ENCODE measurements at places on chromosomes 3 and 15. TPM values are rescaled to one million over a fixed set of nuclear protein-coding genes. Genes with fewer than 3 reads are reported as not detected.
A peak's percentile ranks its signal among the peaks of the same experiment; 100 is the strongest.

- DNase-seq = no peak
Measured at GRCh38 chr15:88976656-88977055, 63.5 kb upstream of the MFGE8 start.

DNA sequence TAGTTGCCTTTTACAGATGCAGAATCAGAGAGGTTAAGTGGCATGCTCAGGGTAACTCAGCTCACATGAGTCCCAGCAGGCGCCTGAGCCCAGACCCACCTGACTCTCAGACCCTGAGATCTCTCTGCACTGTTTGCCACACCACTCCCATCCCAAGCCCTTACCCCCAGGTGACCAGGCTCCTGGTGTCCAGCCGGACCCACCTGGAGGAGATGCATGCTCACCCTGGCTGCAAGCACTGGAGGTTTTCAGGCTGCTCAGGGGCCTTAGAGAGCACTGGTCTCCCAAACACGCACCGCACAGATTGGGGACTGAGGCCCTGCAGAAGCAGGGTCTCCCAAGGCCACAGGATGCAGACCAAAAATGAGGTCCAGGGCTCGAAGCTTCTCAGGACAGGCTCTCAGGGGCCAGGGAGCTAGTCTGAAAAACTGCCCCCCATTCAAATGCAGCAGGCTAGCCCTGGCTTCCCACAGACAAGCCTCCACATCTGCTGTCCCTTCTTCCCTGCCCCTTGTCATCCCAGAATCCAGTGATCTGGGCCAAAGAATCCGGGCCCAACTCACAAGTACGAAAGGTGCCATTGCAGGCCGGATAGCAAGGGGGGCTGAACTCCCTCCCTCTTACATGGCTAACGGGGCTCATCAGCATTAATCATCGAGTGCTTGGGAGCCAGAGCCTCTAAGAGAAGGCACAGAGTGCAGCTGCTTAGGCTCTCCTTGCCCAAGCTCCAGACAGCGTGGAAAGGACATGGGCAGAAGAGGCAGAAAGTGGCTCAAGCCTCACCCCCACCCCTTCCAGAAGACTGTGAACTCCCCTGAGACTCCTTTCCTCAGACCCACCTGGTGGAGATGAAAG is 90.2 kb upstream of the PRR20G start:
- DNase-seq = no peak

GRCh38 chr15:38208206-38208605 is 44.4 kb upstream of the SPRED1 start:
- DNase-seq = no peak

GRCh38 chr3:71399478-71399877 is 184.1 kb downstream of the FOXP1 start:
- DNase-seq = no peak

HSPBAP1 gene
- 4.3 TPM for polyA plus RNA-seq

FEZF2 gene
- not detected for polyA plus RNA-seq

DNA sequence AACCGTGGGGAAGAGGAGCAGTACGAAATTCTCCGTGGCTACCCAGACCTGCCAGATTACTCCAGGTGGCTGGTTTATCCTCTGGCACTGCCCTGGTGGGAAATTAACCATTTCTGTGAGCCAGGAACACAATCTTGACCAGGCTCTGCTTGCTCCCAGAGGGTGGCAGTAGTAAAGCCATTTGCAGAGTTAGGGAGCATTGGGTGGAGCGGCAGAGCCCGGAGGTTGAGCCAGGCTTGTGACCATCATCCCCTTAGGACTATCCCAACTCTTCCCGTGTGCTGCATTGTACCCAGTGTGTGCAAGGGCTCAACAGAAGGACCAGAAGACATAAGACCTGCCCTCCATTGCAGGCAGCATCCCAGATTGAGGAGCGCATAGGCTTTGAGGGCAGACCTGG is 5.3 kb downstream of the KNG1 start:
- DNase-seq = no peak

PSMD2 gene
- polyA plus RNA-seq = 551 TPM

BFSP2 gene
- not detected for polyA plus RNA-seq

DNA sequence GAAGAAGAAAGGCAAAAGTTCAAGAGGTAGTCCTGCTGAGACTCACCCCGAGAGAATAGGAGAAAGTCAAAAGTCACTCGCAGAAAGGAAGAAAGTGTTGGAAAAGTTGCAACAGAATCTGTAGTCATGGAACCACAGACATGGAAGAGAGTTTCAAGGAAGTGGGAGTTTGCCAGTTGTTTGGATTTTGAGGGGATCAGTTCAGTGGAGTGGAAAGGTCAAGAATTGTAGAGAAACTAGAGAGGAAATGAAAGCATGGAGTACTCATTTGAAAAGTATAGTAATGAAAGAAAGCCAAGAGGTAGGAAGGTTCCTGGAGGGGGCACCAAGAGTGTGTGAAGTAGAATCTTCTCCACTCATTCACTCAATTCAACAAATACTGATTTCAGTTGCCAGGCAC is 34.7 kb downstream of the SPTSSB start:
- no peak for DNase-seq

GPR62 gene
- polyA plus RNA-seq = not detected

- DNase-seq = peak; percentile 88
Measured at GRCh38 chr3:102006812-102007485, 157.6 kb downstream of the NFKBIZ start.

ALDH1L1 gene
- 0.49 TPM for polyA plus RNA-seq

DNA sequence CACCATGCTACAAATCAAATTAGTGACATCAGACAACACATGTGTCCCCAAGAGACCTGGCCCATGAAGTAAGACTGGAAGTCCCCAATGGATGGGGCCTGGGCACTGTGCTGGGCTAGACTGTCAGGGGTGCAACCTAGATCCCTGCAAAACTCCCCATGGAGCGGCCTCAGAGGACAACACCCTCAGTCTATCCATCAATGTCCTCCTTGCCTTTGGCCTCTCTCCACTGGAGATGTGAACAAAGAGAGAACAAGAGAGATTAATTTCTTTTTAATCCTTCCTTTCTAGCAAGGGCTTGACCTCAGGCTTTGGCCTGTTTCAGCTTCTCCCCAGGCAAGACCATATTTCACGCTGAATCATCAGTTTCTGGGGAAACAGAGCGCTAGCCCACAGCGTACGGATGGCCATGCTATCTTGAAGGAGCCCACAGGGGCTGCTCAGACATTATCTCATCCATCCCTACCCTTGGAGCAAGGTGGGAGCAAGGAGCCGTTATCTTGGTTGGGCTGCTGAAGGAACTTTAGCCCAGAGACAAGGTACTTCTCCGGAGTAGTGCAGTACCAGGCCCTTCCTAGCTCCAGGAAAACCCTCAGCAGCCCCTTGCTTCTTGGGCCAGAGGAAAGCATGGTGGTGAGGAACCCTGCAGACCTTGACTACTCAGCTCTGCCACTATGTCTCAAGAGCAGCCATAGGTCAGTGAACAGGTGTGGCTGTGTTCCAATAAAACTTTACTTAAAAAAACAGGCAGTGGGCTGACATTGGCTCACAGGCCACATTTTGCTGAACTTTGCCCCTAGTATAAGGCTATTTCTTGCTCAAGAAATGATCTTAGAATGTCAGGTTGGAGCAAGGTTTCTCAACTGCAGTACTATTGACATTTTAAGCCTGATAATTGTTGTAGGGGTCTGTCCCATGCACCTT is 72.7 kb upstream of the WNT5A start:
- no peak for DNase-seq

DNA sequence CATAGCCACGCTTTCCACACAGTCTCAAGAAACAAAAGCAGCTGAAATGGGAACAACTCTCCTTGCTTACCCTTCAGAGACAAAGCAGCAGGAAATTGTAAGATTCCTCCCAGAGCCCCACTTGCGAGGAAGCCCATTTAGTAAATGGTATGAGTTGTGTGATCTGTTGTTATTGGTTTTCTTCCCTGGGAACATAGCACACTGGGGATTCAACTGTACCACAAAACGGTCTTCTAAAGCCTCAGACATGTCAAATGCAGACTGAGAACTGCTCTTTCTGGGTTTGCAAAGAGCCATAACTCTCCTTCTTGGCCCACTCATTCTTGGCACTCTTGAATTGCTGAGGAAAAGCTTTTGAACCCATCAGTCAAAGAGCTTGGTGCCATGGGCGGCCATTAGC is 101.0 kb upstream of the COL8A1 start:
- DNase-seq = no peak
